Spleen (tissue), 13 donors: ENCODE measurements at places on chromosomes 6 and 20. TPM values are rescaled to one million over a fixed set of nuclear protein-coding genes. Genes with fewer than 3 reads are reported as not detected.

Gene GRM4
- 0.05 TPM for polyA plus RNA-seq

- DNase-seq: peak; percentile 94
Measured at GRCh38 chr6:33199687-33200218, 712 bp downstream of the RXRB start.

DNA sequence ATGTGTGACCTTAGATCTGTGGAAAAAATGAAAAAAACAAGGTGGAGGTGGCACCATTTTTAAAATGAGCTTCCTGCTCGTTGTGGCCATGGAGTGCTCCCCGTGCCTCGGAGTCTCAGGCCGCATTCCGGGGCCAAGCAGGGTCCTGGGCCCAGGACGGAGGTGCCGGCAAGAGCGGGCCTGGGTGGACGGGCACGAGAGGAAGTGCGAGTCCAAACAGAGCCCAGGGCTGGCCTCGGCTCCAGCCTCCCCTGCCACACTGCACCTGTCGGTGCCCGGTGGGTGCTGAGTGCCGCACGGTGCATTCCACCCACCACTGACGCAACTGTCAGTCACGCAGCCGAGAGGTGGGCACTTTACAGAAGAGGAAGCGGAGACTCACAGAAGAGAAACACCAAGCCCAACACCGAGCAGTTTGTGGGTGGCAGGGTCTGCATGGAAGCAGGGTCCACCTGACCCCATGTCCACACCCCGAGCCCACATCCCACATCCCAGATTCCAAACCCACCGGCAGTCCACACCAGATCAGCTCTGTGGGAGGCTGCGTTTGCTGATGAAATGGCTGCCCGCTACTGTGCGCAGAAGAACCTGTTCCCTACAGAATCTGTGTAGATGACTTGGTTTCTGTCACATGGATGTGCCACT, 97.7 kb downstream of the PSMB1 start:
- DNase-seq: peak; percentile 70

- no peak for DNase-seq
Measured at GRCh38 chr6:110781522-110782214, 33.6 kb downstream of the CDK19 start.

Gene HLA-B
- polyA plus RNA-seq: 2,503 TPM

Gene SMIM26
- polyA plus RNA-seq: 126 TPM

DNA sequence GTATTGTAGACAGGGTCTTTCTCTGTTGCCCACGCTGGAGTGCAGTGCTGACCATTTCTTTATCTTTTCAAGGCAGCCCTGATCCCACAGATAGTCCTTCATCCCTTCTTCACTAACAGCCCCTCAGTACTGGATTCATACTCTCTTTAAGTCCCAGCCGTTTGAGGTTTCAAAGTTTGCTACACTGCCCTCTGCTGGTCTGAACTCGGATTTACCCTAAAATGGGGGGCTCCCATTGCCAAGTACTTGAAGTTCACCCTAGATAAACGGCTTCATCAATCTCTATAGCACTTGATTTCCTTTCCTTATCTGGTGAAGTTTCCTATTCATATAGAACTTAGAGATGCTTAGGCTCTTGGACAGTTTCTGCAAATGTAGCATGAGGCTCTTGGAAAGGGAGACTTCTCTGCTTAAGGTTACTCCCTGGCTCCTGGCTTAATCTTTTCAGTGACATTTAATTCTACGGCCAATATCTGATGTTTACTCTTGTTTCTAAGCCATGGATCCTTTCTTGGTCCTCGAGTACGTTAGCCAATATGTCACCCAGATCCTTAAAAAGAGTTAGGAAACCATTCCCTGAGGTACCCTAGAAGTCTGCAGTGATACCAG, 21.4 kb upstream of the PREP start:
- DNase-seq: no peak

Gene TUBB2B
- polyA plus RNA-seq: 1.0 TPM

DNA sequence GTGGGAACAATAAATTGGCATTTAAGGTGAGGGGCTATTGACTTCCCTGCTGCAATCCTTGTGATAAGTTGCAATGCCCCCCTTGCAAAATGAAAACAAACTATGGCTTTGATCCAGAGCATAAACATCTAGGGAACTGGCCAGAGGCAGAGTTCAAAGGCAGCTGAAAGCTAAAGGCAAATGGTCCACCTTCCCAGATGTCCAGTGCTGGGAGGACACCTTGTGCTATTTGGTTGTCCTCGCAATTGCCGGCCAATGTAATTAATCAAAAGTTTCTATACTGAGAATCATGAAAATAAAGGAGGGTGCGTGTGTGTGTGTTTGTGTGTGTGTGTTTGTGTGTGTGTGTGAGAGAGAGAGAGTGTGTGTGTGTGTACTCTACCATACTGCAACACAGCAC, 337.4 kb downstream of the CBLN4 start:
- DNase-seq: no peak

Gene UNC5CL
- polyA plus RNA-seq: 1.4 TPM

DNA sequence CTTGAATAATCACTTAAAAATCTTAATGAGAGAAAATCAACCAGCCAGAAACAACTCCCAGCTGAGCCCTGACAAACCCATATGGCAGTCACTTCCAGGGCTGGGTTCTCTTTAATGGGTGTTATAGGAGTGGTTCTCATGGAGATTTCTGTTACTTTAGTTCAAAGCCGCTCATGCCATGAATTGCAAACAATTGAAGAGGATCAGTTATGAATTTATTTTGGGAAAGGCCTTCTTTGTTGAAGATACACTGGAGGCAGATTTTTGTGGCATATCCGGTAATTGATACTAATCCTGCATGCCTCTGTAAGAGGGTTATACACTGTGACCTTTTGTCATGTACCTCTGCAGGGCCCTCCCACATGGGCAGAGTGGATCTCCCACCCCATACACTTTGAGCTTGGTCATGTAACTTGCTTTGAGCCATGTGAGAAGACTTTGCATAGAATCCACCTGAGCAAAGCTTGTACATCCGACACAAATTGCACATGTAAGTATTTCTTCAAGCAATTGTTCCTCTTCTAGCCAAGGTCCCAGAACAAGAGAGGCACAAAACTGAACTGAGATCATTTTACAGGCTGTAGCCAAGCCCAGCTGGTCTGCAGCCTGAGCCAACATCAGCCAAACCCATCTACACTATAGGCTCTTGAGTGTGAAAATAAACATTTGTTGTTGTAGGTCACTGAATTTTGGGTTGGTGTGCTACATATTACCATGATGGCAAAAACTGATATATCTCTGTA, 492.3 kb downstream of the PREX1 start:
- no peak for DNase-seq

- DNase-seq: no peak
Measured at GRCh38 chr6:124436803-124437202, 525.4 kb upstream of the RNF217 start.

DNA sequence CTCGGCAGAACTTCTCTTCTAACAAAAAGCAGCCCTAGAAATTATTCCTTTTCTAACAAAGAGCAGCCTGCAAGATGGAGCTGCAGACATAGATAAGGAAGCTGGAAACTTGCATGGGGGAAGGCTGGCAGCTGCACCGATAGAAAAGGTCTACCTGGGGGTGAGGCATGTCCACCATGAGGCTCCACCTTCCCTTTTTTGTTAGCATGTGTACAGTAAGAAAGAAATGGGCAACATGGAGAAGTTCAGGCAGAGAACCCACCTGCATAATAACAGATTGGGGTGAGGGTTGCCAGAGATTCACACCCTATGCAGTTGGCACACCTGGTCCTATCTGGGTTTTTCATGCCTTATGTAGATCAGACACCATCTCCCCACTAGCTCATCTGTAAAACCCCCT, 25.4 kb downstream of the ZNF311 start:
- DNase-seq: no peak

Gene SLC23A2
- polyA plus RNA-seq: 10.4 TPM

GRCh38 chr6:144153260-144153659, 2.9 kb downstream of the STX11 start:
- DNase-seq: no peak

Gene PROKR2
- polyA plus RNA-seq: not detected

Gene COQ3
- 7.7 TPM for polyA plus RNA-seq

GRCh38 chr6:27267857-27268434, 20.4 kb downstream of the PRSS16 start:
- DNase-seq: no peak

DNA sequence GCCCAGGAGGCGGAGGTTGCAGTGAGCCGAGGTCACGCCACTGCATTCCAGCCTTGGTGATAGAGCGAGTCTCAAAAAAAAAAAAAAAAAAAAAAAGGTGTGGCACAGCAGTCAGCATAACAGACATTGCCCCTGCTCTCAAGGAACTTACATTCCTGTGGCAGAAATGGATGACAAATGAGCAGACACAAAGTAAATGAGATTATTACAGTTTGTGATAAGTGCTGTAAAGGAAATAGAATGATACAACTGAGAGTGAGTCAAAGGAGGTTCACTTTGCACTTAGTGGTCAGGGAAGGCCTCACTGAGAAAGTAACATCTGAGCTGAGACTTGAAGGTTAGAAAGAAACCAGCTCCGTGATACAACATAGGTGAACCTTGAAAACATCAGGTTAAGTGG, 36.4 kb downstream of the CEP250 start:
- no peak for DNase-seq

DNA sequence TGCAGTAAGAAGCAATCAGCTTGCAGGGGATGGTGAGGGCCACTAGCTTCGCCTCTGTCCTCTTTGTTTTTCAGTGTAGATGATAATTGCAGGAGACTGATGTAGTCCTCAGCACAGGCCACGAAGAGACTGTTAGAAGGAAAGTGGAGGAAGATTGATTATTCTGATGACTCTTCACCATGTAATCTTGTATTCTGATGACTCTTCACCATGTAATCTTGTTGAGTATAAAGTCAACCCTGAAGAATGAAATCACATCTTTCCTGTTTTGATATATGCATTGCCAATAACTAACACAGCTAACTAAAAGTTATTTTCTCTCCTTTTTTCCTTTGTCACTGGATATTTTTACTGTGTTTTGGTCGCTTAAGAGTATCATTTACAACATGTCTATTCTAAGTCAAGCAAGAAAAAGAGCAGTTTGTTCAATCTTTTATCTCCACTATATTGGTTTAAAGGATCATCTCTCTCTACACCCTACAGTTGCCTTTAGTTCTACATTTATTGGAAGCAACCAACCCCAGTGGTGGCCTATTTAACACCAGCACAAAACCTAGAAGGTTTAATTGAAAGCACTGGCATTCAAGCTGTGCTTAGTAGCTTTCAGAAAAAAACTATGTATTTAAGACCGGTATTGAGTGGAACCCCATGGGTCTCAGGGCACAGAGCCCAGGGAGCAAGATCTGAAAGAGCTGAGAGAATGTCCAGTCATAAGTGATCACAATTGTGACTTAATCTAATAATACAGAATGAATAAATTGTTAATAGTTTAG, 107.2 kb upstream of the BTBD3 start:
- DNase-seq: no peak

DNA sequence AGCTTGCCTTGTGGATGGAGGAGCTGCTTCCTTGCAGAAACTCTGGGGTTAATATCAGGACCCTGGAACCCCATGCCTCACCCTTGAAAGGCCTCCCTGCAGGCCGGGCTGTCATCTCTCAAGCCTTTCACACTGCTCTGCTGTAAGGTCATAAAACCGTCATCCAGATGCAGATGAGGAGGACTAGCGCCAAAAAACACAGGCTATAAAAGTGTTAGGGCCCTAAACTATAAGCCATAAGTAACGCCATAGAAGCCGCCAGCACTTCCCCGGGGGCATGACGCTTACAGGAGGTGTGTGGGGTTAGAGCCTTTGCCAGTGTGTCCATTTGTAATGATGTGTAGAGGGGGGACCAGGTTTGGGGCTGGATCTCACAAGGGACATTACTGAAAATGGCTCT, 47.6 kb downstream of the CDH4 start:
- DNase-seq: no peak

Gene CLVS2
- polyA plus RNA-seq: not detected

Gene VGLL2
- not detected for polyA plus RNA-seq

DNA sequence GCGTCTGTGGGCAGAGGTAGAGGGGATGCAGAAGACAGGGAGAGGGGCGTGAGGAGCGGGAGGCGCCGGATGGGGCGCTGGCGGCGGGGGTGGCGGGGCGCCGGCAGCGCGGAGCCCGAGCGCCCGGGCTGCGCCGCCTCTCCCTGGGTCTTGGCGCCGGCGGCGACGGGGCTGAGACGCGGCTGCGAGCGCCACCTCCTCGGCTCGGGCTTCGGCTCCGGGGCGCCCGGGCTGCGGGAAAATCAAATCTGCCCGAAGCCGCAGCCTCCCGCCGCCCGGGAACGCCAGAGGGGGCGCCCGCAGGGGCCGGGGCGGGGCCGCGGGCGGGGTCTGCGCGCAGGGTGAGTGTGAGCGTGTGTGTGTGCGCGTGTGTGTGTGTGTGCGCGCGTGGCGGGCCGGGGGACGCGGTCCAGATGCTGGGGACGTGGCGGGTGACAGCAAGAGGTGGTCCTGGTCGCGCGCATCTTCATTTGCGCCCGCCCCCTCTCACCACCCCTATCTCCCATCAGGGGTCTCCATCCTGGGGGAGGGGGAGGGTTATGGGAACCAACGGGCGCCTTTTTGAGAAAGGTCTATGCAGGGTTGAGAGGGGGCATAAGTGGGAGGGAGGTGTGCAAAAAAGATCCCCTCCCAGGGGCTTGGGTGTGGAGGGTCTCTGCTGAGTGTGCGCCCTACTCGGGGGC, 646 bp upstream of the CPNE5 start:
- DNase-seq: peak; percentile 76

Gene PNLDC1
- 1.2 TPM for polyA plus RNA-seq

GRCh38 chr6:33427585-33428223, 7.8 kb downstream of the SYNGAP1 start:
- DNase-seq: peak; percentile 93

GRCh38 chr6:3844097-3844463, 5.1 kb upstream of the FAM50B start:
- no peak for DNase-seq

GRCh38 chr6:149400050-149400449, at the start of gene SUMO4:
Gene SUMO4, plus strand, starts transcription at chr6:149400262. Its CDS starts 130 bp downstream, at chr6:149400392.
- no peak for DNase-seq

DNA sequence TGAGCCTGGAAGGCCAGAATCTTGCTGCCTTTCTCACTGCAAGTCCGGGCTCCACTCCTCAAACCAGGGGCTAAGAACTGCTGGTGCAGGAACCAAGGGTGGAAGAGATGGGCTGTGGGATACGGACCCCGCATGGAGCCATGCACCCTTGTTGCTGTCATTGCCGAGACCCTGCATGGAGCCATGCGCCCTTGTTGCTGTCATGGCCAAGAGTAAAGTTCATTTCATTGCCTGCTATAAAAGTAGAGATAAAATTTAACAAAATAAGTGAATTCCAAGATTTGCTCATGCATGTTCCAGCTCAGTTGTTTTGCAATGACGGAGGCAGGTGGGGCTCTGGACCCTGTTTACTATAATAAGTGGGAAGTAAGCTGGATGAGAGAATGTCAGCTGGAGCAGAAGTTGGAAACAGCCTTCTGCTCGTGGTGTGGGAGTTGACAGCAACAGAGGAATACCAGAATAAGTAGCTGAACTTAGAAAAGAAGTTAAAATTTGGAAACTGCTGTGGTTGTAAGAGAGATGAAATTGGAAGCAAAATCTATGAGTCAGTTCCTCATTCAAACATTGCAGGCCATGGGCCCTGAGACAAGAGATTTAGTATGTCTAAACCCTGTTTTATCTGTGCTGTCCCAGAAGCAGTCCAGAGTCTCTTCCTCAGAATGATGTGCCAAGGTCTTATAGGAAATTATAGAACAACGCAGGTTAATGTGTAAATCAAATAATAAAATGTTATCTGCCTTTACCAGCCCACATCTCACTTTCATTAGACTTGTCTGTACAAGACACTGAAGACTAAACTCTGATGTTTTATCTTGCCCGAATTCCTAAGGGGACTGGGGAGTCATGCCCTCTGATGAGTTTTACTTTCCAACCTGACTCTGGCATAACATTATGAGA, 15.8 kb upstream of the THBS2 start:
- no peak for DNase-seq
